GM19239 (cell line): ENCODE measurements at places on chromosomes 4 and X.

GRCh38 chr4:82975792-82976191 is 34.8 kb downstream of the LIN54 start:
- DNase-seq: no peak

DNA sequence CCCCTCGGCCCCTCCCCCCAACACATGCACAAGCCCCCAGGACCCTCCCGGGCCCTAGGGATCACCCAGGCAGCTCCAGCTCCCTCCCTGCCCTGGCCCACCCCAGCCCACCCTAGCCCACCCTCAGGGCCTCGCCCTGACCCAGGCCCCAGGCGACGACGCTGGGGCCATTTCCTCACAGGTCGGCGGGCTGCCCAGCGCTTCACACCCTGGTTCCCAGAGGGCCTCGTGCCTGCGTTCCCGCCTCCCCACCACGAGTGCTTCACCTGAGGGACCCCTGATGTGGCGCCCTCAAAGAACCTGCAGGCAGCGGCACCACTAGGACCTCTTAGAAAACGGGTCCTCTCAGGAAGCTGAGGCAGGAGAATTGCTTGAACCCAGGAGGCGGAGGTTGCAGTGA is 341 bp downstream of the FAM9B start:
- DNase-seq: no peak

DNA sequence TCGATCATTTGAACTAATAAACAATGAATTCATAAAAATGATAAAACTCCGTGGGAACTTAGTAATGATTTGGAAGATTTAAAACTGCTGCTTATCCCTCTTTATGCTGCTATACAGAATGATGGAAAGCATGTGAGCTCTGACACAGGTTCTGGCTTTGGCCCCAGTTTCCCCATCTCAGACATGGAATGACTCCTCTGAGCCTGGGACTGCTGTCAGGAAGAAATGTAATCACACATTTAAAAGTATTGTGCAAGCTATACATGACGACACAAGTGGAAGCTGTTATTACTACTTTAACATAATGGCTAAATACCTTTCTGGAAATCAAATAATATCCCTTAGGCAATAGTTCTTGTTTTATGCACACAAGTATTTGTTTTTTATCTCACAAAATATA is 161.7 kb downstream of the DCHS2 start:
- DNase-seq: no peak

DNA sequence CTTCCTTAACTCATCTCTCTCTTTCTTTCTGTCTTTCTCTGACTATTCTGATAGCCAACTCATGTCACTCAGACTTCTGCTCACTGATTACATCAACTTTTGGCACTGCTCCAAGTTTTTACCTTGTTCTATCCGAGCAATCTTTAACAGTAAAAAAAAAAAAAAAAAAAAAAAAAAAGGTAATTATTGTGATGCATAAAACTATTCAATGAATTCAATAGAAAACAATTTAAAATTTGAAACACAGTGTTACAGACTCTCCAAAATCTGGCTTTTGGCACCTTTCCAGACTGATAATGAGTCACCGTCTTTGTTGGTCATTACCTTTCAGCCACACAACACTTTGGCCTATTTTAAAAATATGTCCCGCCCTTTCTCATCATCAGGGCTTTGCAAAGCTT is 229.5 kb downstream of the GALNTL6 start:
- no peak for DNase-seq

DNA sequence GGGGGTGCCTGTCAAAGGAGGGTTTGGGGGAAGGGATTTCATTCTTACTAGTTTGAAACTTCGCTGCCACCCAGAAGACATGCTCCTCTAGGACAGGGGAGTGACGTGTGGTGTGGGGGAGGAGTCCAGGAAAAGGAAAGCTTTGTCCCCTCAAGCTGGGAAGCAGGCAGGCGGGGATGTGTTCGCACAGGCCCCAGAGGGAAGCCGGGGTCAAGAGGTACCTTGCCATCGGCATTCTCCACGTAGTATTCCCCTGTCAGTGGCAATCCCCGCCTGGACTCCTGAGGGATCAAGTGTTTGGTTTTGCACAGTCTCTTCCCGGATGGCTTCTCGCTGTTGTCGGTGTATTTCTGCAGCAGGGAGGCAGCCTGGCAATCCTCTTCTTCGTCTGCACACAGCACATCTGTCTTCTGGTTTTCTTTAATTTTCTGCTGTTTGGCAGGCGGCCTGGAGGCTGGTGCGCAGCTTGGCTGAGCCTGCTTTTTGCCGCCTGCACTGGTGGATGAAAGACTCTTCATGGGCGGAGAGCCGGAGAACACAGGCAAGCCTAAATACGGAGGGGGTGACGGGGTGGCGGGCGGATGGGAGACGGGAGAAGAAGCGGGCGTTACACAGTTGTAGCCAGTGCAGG is 35.1 kb downstream of the BCOR start:
- DNase-seq: no peak

DNA sequence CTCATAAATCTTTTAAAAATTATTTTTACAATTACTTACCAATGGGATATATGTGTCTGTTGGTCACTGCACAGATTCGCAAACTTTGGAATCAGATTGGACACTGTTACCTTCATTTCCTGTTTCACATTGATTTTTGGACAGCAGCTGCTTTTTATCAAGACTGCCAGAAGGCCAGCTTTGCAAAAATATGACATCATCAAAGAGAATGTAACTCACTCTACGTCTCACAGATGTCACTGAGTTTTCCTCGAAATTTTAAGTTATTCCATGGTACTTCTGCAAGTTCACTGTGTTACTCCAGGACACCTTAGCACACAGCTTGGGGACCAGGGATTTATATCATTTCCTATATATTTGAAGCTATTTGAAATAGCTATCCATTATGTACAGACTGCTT is 31.8 kb upstream of the MAGEB2 start:
- DNase-seq: no peak

DNA sequence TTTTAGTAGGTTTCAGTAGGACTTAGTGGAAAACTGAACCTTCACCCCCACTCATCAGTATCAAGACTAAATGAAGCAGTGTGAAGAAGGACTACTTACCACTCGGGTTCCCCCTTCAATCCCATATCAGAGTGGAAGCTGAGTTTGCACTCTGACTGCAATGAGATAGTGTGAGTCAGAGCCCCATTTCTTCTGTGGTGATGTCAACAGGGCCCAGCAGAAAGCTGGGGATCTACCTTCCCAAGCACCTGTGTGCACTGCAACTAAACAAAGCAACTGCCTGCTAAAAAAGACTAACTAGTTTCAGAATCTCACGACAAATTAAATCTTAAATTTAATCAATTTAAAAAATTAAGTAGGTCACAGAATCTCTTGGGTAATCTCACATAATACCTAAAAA is 1837.0 kb upstream of the PCDH7 start:
- DNase-seq: no peak
